ENCODE measurements at places on chromosomes 6 and 20. TPM values are rescaled to one million over a fixed set of nuclear protein-coding genes. Genes with fewer than 3 reads are reported as not detected.
A peak's percentile ranks its signal among the peaks of the same experiment; 100 is the strongest.

DNA sequence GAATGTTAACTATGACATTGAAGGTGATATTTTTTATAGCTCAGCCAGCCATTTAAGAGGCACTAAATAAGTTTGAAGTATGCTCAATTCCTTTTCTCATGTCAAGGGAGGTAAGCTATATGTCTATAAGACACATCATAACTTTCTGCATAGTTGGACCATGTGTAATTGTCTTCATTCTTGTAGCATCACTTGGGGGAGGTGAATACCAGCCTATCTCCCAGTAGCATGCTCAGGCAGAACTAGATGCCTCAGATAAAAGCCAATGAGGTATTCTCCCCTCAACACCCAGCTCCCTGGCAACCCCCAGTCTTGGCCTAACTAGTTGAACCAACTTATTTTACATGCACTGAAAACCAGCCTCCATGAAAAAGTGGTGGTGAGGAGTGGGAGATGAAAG, 158.3 kb upstream of the JAG1 start:
- DNase-seq: no peak

- no peak for DNase-seq
Measured at GRCh38 chr6:21240709-21241108, 352.8 kb upstream of the SOX4 start.

- peak; percentile 17 for DNase-seq
Measured at GRCh38 chr6:168988801-168989200, 264.8 kb downstream of the THBS2 start.

DNA sequence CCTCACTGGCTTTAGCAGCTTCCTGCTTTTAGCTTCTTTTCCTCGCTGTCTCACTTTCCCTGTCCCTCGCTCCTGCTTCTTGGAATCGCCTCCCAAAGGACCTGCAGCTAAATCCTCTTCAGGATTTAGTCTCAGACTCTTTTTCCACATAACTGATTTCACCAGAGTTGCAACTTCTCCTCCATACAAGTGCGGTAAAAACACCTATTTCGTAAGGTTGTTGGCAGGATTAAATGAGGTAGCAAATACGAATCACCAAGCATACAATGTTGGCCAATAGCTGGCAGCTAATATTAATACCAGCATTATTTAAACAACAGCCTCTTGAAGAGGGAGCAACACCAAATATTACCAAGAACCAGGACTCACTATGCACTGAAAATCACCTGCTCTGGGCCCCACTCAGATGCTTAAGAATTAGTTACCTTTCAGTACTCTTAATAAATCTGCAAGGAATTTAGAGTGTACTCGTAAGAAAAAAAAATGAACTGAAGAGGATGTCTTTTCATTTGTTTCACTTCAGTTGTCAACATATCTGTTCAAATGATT, 123.0 kb downstream of the DTNBP1 start:
- no peak for DNase-seq

DNA sequence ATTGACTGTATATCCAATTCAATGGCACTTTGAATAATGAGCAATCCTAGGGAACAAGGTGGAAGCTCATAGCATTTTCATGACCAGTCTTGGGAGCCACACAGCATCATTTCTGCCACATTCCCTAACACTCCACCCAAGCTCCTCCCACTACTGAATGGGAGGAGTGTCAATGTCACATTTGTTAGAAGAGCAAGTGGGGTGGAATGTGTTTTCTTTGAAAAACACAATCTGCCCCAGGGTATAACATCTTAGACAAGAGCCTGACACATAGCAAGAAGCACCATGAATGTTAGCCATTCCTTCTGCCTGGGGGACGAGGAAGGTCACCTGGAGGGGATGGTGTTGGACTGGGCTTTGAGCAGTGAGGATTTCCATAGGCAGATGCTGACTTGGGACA, 258.3 kb upstream of the PMEPA1 start:
- DNase-seq: no peak

- no peak for DNase-seq
Measured at GRCh38 chr20:61638802-61639585, 386.9 kb downstream of the CDH4 start.

GRCh38 chr20:63759377-63759901, 19.9 kb downstream of the SLC2A4RG start:
- no peak for DNase-seq

GRCh38 chr6:143674483-143675381, 3.0 kb upstream of the PHACTR2 start:
- DNase-seq: no peak

LPA gene
- total RNA-seq: not detected

GRCh38 chr20:64064145-64064698, 1.2 kb downstream of the TCEA2 start:
- DNase-seq: peak; percentile 63

HLA-F gene
- 2.4 TPM for total RNA-seq

GRCh38 chr20:62938105-62938888, at the start of gene GID8:
TSS of gene GID8 (plus strand) at chr20:62938147. CDS start at chr20:62941503, 3,356 bp downstream.
- peak; percentile 53 for DNase-seq

DNA sequence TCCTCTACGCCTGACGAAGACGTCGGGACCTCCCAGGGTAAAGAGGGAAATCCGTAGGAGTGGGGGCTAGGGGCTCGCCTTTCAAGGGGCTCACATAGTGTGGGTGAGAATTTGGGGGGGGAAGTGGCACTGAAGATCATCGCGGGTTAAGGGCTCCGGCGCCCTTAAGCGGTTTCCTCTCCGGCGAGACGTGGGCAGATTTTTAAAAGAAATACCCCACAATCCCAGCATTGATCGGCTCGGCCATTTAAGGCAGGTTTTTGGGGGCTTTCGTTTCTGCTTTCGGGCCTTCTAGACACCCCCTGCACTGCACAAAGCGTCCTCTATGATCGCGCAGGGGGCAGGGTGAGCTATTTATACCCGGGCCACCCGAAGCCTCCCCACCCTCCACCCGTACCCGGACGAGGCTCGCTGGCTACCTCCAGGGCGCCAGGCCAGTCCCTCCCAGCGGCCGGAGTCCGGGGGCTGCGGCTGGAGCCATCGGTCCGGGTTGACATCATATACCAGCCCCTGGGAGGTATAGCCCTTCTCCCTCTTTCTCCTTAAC, 1.2 kb downstream of the NKX2-2 start:
- no peak for DNase-seq

NRSN2 gene
- total RNA-seq: 59.2 TPM

- DNase-seq: peak; percentile 69
Measured at GRCh38 chr6:133341607-133342158, 100.5 kb downstream of the EYA4 start.

DNA sequence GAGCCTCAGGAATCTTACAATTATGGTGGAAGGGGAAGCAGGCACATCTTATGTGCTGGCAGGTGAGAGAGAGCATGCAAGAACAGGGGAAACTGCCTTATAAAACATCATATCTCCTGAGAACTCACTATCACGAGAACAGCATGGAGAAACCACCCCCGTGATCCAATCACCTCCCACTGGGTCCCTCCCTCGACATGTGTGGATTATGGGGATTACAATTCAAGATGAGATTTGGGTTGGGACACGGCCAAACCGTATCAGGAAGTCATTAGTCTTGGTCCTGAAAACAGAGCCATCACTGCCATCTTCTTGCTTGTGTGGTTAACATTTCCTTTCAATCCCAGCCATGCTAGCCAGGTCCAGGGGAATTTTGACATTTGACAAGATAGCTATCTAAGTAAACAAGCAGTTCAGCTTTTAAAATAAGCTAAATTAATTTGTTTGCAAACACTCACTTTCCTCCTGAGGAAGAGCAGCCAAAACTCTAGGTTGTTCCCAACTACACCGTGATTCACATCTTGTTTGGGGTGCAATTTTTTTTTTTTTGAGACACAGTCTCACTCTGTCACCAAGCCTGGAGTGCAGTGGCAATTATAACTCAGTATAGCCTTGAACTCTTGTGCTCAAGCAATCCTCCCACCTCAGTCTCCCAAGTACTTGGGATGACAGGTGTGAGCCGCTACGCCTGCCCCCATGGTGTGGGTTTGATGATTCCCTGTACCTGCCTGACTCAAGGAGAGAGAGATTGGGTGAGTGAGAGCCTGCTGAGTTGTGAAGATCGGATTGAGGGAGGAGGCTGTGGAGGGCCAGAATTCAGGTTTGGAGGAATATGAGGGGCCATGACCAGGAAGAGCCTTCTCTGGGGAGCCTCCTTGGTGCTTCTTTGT, 13.0 kb upstream of the PPP1R14C start:
- no peak for DNase-seq

PGC gene
- total RNA-seq: not detected

DNA sequence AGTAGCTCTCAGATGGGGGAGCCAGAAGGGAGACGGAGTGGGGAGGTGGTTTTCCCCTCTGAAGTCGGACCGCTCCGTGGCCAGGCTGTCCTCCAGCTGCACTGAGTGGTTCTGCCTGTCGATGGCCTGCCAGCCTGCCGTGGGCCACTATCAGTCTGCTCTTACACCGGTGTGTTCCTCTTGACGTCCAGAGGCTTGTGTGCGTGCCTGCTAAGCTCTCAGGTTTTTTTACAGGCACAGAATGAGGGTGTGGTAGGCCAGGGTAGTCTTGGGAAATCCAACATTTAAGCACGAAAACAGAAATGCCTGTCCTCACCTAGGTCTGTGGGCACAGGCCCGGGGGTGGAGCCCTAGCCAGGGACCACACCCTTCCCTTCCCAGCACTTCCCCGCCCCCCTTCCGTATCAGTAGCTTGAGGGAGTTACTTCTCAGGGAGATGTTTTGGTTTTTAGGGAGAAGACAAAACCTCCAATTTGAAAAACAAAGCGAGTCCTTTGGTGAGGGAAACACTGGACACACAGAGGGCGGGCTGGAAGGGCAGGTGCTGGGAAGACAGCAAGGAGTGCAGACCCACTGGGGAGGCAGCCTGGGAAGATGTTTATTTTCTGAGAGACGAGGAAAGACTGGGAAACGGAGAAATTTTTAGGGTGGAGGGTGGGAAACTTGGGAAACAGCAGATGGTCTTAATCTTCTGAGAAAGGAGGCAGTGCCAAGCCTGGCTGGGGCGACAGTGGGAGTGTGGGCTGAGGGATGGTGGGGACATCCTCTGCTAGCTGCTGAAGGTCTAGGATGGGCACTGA, 106.5 kb downstream of the LY86 start:
- DNase-seq: no peak

DNA sequence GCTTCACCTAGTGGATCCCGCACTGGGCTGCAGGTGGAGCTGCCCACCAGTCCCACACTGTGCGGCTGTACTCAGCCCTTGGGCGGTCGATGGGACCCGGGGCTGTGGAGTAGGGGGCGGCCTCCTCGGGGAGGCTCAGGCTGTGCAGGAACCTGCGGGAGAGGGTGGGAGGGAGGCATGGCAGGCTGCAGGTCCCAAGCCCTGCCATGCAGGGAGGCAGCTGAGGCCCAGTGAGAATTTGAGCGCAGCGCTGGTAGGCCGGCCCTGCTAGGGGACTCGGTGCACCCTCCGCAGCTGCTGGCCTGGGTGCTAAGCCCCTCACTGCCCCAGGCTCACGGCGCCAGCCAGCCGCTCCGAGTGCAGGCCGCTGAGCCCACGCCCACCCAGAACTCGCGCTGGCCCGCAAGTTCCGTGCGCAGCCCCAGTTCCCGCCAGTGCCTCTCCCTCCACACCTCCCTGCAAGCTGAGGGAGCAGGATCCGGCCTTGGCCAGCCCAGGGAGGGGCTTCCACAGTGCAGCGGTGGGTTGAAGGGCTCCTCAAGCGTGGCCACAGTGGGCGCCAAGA, 1407.6 kb downstream of the EPHA7 start:
- no peak for DNase-seq

DNA sequence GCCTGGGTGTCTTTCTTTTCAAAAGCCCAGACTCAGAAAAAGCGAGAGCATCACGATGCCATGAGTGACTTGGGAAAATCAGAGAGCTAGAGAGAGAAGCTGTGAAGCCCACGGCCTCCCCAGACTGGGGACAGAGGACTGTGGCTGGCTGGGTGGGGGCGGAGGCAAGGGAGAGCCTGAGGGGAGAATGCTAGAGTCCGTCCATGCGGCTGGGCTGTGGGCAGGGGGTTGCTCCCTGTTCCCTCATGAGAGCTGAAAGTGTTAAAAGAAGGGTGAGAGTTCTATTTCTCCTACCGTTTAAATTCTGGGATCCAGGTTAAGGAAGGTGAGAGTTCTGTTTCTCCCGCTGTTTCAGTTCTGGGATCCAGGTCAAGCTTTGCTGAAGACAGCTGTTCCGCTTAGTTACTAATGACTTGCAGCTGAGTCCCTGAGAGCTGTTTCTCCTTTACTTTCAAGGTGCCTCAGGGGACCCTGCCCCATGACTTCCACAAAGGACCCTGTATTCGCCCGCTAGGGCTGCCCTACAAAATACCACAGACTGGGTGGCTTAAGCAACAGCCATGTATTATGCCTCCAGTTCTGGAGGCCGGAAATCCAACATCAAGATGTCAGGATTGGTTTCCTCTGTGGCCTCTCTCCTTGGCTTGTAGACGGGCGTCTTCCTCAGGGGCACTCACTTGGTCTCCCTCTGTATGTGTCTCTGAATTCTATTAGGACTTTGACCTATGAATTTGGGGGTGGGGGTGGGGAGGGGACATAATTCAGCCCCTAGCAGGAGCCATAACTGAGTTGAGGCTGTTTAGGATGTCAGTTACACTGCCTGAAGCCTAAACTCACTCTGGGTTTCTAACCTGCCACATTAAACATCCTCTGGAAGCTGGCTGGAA, 127.0 kb downstream of the PXDC1 start:
- DNase-seq: no peak

- no peak for DNase-seq
Measured at GRCh38 chr20:51584116-51584515, 41.6 kb upstream of the NFATC2 start.

RNASET2 gene
- total RNA-seq: 16.2 TPM

TMEM181 gene
- 43.4 TPM for total RNA-seq

- DNase-seq: peak; percentile 91
Measured at GRCh38 chr6:112640891-112641290, 293.8 kb downstream of the RFPL4B start.

NHLRC1 gene
- 1.5 TPM for total RNA-seq

- peak; percentile 17 for DNase-seq
Measured at GRCh38 chr6:85537055-85537494, 56.6 kb downstream of the SNX14 start.

DNA sequence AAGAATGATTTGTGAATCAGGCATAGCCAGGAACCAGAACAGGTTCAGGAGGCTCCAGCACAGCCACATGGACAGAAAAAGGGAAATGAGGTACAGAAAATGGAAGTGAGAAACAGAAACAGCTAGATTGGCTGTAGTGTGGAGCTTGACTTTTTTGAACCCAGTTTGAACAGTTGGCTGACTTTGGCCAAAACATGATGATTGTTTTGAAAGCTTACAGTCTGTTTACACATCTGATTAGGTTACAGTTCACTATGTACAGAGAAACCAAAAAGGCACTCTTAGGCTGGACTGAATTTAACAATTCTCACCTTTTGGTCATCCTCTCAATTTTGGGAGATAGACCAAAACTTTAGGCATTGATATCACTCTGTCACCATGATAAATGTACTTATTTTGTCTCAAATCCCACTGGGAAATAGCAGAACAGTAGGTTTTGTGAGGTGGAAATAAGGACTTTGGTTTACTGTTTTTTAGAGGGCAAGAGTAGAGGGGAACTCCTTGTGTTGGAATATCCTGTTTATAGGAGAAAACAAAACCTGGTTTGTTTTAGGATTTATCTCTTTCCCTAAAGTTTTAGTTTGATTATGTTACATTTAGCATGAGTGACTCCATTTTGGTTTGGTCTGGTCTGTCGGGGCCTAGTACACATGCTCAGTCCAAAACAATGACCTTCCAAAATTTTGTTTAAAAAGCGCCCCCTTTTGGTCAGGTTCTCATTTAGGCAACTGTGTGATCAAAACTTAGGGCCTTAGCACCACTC, 123.1 kb downstream of the OLIG3 start:
- DNase-seq: no peak
